ENCODE measurements at places on chromosomes 11 and 22.

GRCh38 chr11:74636630-74637184, 44.3 kb downstream of the POLD3 start:
- DNase-seq, result no peak

- DNase-seq, result peak; percentile 93
Observed at GRCh38 chr11:33778675-33779074, 4.4 kb upstream of the FBXO3 start.

DNA sequence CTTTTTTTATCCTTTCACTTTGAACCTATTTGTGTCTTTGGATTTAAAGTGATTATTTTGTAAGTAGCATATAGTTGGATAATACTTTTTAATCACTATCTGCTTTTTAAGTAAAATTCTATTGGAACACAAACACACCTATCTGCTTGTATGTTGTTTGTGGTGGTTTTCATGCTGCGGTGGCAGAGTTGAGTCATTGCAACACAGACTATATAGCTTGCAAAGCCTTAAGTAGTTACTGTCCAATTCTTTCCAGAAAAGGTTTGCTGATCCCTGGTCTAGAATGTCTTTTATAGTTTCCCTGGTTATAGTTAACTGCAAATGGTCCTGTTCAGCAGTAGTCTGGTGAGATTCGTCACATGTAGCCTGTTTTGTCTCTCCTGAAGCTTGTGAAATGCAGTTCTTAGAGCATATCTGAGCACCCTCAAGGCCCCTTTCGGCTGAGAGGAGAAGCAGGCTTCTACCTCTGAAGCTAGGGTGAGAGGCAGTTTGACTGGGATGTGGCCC, 21.5 kb downstream of the SHANK3 start:
- DNase-seq, result no peak

DNA sequence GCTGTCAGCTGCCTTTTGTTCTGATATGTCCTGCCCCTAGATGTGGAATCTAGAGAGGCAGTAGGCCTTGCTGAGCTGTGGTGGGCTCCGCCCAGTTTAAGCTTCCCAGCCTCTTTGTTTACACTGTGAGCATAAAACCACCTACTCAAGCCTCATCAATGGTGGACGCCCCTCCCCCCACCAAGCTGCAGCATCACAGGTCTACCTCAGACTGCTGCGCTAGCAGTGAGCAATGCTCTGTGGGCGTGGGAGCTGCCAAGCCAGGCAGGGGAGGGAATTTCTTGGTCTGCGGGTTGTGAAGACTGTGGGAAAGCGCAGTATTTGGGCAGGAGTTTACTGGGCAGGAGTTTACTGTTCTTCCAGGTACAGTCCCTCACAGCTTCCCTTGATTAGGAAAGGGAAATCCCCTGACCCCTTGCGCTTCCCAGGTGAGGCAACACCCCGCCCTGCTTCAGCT, 98.5 kb downstream of the SMCO4 start:
- DNase-seq, result no peak

DNA sequence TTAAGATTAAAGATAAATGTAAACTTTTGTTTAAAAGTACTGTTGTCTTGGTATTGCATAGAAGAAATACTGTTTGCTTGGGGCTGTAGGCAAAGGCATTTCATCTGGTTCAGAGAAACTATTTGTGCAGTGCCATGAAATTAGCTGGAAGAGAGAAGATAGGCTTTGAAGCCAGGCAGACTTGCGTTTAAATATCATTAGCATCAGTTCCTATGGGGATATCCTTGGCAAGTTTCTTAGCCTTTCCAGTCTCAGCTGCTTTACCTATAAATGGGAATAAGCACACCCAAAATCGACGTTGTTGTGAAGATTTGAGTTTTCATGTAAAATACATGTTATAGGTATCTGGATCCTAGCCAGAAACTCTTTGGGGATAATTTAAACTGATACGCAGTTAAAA, 133.9 kb downstream of the FBXO7 start:
- peak; percentile 51 for DNase-seq

GRCh38 chr11:16018931-16019330, 337.4 kb downstream of the SOX6 start:
- no peak for DNase-seq

DNA sequence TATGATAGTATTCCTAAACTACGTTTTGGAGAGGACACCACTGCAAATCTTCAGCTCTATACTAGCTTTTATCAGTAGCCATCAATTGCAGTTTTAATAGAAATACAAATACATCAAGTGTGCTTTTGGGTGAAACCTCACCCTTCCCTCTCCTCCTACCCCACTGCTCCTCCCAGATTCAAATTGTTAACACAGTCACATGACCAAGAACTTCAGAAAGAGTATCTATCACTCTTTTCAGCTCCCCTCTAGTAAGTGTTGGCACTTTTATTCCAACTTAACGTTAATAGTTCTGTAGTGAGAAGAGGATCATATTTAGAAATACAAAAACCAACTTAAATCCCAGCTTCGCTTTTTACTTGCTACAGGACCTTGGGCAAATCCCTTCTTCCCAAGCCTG, 17.0 kb downstream of the RRAS2 start:
- DNase-seq, result no peak

- no peak for DNase-seq
Observed at GRCh38 chr11:62402960-62403730, 15.7 kb upstream of the SCGB1A1 start.

GRCh38 chr11:9575260-9576240, 2.1 kb downstream of the WEE1 start:
- DNase-seq, result peak; percentile 95

DNA sequence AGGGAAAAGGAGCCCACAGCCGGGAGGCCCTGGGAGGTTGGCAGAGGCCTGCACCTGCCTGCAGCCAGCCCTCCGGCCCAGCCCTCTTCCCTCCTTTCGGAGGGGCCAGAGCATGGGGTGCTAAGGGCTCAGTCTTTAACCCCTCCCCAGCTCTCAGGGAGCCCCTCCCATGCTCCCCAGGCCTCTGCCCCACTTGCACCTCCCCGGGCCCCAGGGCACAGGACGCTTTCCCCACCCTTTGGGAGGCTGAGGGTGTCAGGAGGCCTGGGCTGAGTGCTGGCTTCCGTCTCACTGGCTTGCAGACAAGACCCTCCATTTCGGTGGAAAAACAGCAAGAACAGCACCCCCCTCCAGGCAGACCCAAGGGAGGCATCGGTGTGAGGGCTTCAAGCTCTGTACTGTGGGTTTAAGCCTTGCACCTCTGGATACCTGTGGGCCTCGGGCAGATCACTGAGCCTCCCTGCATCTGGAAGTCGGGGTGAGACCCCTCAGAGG, 7.3 kb downstream of the ASCL2 start:
- DNase-seq, result no peak

DNA sequence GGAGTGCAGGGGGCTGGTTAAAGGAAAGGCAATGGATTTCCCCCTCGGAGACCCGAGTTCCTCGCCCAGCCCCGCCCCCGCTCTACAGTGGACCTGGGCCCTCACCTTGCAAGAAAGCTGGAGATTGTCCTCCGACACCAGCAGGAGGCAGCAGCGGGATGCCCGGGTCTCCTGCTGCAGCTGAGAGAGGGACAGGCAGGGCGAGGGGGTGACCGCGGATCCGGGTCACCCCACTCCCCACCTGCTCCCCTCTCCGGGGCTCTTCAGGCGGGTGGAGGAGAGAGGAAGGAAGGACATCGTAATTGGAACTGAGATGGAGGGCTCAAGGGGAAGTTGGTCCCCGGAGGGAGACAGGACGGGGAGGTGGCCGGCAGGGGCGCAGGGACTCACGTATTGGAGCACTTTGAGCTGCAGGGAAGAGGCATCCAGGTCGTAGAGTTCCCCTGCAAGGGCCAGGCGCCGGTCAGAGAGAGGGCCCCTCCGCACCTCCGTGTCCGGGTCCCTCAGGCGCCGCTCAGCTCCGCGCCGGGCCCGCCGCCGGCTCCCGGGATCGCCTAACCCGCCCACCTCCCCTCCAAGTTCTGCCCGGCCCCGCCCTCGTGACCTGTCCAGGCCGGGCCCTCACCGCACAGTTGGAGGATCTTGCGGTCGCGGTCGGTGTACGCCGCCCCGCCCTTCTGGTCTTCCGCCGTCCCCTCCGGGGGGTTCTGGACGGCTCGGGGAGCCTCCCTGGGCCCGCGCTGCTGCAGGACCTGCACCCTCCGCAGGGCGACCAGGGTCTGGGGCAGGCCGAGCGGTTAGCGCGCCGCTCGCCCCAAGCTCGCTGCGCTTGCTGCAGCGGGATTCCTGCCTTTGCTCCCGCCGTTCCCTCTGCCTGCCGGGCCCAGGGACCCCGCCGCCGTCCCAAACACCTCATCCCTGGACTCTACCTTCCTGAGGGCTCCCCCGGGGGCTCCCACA, 84.1 kb downstream of the PDE2A start:
- DNase-seq, result no peak

GRCh38 chr11:102760344-102761035, 19.9 kb downstream of the MMP10 start:
- peak; percentile 93 for DNase-seq

- DNase-seq, result no peak
Observed at GRCh38 chr11:88523386-88524071, 186.0 kb upstream of the CTSC start.

DNA sequence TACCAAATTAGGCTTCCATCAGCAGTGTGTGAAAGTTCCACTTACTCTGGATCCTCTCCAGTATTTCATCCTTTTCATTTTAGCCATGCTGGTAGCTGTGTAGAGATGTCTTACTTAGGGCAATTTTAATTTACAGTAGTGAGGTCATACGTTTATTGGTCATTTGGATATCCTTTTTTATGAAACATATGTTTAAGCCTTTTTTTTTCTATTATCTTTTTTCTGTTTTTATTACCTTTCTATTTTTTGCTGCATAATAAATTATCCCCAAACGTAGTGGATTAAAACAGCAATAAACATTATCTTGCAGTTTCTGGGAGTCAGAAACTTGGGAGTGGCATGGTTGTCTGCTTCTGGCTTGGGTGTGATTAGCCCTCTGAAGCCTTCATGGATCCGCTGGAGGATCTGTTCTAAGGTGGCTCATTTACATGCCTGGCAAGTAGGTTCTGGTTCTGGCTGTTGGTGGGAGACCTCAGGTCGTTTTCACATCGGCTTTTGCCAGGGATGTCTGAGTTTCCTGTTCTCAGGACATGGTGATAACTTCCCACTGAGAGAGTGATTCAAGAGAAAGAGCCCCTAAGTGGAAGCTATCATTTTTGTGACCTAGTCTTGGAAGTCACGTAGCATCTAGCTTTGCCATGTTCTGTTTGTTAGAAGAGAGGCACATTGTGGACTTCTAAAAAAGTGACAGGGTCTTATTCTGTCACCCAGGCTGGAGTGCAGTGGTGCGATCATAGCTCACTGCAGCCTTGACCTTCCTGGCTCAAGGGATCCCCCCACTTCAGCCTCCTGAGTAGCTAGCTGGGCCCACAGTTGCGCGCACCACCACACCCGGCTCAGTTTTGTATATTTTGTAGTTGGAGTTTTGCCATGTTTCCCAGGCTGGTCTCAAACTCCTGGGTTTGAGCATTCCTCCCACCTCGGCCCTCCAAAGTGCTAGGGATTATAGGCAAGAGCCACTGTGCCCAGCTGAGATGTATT, 38.6 kb downstream of the PPP6R3 start:
- DNase-seq, result no peak

GRCh38 chr11:120324932-120325810, at the start of gene TLCD5:
Gene TLCD5 (plus strand): TSS chr11:120325299. CDS start chr11:120327442, 2,143 bp downstream.
- peak; percentile 87 for DNase-seq

DNA sequence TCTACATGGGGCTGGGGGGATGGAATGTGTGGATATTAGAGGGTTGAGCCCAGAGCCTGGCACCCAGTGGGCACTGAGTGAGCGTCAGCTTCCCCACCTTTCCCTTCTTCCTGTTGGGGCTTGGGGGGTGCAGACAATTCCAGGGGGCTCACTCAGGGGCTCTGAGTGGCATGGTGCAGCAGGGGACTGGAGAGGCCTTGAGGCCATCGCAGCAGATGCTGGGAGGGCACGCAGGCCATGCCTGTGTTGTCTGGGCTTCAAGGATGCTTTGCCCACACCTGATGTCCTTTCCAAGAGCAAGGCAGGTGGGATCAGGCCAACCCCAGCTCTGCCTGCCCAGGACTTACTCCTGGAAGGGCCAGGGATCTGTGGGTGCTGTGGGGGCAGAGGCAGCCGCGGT, 11.2 kb upstream of the TTLL12 start:
- no peak for DNase-seq

DNA sequence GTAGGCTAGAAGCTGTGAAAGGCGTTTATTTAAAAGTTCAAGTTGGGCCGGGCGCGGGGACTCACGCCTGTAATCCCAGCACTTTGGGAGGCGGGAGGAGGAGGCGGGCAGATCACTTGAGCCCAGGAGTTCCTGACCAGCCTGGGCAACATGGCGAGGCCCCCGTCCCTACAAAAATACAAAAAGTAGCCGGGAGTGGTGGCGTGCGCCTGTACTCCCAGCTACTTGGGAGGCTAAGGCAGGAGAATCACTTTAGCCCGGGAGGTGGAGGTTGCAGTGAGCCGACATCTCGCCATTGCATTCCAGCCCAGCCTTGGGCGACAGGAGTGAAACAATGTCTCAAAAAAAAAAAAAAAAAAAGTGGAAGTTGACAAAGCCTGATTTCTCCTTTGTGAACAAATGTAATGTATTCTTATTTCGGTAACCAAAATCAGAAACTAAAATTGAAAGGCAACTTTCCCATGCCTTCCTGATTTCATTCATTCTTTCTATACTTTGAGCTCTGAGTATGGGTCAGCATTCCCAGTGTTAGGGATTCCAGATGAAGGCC, 825 bp downstream of the PTPMT1 start:
- DNase-seq, result no peak
